ENCODE measurements at places on chromosomes 16 and 17.

DNA sequence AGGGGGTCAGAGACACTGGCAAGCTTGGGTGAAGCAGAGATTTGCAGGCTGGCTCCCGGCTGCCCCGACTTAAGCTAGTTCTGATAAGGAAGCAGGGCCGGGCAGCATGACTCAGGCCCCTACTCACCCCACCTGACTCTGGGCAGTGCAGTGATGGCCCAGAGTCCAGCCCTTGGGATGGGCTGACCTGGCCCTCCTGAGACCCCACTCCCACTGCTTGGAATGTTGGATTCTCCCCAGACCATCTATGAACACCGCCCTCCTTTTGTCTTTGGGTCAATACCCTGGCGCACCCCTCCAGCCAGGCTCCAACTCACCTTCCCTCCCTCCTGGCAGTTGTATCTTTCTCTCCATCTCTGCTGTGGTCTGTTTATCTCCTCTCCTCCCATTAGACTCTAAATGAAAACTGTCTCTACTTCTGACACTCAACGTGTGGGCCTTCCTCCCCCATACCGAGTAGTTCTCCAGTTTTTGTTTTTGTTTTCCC, 21.0 kb downstream of the LGALS3BP start:
- no peak for DNase-seq

GRCh38 chr16:10870137-10870776, 6.7 kb upstream of the CIITA start:
- no peak for DNase-seq

GRCh38 chr16:61968242-61969076, 67.8 kb downstream of the CDH8 start:
- no peak for DNase-seq

GRCh38 chr16:59123479-59123878, 389.4 kb upstream of the GOT2 start:
- no peak for DNase-seq

DNA sequence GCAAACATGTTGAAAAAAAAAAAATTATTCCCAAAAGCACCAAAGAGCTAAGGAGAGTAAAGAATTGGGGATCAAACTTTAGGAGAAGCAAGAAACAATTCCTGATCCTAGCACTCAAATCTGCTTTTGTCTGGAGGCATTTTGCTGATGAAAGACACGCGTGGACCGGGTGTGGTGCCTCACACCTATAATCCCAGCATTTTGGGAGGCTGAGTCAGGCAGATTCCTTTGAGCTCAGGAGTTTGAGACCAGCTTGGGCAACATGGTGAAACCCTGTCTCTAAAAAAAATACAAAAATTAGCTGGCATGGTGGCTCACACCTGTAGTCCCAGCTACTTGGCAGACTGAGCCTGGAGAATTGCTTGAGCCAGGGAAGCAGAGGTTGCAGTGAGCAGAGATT, 35.4 kb downstream of the ZFP90 start:
- no peak for DNase-seq

DNA sequence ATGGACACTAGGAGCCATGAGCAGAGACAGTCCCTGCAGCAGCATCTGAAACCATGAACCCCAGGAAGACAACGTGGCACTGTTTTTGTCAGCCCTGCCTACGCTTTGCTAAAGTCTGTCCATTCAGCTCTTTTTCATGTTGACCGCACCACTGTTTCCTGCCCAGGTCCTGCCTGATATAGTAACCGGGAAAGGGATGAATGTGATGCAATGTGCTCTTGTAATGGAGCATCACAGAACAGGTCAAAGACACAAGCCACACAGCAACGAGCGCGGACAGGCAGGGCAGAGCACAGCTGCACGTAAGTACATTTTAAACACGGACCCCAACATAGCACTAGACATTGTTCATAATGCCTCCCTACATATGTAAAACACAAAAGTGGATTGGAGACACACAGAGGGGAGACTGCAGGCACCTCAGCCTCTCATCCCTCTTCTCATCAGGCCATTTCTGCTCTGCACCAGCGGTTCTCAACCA, 16.9 kb upstream of the TNFRSF13B start:
- DNase-seq: no peak

DNA sequence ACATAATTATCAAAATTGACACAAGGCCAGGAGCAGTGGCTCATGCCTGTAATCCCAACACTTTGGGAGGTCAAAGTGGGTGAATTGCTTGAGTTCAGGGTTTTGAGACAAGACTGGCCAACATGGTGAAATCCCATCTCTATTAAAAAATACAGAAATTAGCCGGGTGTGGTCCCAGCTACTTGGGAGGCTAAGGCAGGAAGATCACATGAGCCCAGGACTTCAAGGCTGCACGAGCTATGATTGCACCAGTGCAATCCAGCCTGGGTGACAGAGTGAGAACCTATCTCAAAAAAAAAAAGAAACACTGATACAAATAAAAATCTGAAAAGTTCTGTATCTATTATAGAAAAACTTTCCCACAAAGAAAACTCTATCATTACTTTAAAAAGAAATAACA, 15.5 kb downstream of the MYH10 start:
- DNase-seq: no peak

GRCh38 chr17:61388561-61389356, 10.9 kb upstream of the TBX2 start:
- DNase-seq: no peak

- DNase-seq: no peak
These were observed 44.7 kb downstream of the CYTH1 start for GRCh38 chr17:78737332-78737731.

DNA sequence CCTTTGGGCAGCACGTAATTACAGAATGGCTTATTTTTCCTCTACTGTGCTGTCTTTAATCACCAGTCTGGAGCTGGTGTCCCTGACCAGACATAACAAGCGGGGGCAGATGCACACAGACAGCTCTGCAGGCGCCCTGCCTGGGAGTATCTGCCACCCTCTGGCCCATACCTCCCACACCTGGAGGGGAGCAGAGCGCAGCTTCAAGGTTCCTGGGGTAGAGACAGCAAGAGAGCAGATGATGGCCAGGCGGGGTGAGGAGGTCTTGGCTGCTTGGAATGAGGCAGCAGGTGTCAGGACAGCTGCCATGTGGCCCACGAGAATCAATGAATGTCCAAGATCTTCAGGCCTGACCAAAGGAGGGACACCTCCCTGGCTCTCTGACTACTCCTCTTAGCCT, 23.8 kb downstream of the TMEM94 start:
- DNase-seq: no peak

DNA sequence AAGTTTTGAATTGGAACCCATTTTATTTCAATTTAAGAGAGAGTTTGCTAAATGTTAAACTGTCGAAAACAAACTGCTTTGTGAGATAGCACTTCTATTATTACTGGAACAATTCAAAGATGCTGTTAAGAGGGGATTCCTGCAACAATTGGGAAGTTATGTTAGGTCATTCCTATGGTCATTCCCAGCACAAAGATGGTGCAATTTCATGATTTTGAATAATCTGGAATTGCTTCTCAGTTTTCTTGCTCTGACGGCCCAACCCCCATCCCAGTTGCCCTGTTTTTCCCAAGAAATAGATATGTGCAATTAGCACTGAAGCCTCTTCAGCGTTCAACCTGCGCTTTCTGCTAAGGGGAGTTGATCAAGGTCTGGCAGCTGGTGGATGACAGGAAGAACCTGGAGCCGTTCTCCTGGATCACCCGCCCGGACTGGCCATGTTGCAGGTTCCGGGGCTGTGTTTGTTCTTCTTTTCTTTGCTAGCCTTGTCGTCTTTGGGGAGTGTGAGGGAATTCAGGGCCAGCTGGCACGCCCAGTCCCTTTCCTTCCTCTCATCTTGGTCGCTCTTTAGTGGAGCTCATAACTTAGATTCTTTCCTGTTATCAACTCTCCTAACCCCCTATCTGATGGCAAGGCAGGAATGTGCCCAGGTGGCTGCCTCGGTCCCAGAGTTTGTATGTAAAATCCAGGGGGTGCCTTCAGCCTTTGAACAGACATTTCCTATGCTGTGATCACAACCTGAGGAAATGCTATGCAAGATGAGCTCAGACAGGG, 29.0 kb upstream of the IRF8 start:
- DNase-seq: peak; percentile 61

DNA sequence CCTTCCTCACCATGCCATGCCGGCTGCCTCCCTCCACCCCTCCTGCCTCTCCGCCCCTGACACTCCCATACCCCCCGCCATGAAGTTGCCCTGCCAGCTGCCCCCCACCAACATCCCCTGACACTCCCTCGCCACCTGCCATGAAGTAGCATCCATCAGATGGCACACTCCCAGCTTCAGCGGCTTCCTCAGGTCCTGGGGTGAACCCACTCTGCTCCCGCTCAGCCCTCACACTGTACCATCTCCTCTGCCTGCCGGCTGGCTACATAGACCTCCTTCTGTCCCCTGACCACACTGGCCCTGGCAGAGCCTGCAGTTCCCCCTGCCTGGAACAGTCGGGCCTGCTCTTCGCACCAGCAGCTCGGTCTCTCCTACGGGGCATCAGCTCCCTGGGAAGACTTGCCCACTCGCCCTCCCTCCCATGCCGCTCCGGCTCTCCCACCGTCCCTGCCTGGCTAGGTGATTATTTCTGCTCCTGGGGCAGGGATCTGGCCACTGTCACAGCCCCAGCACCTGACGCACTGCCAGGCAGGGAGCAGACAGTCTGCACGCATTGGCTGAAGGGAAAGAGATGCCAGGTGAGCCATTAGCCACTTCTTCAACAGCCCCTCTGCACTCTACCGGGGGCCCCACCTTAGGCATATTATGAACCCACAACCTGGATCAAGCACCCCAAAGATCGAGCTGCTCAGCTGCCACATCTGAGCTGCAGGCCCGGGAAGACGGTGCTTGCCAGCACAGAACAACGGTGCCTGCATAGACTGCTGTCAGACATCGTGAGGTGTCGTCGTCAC, 9.0 kb downstream of the CANT1 start:
- DNase-seq: no peak

GRCh38 chr17:50893183-50893993, 27.2 kb upstream of the TOB1 start:
- DNase-seq: no peak

GRCh38 chr17:47762728-47763127, 29.7 kb downstream of the TBX21 start:
- no peak for DNase-seq

DNA sequence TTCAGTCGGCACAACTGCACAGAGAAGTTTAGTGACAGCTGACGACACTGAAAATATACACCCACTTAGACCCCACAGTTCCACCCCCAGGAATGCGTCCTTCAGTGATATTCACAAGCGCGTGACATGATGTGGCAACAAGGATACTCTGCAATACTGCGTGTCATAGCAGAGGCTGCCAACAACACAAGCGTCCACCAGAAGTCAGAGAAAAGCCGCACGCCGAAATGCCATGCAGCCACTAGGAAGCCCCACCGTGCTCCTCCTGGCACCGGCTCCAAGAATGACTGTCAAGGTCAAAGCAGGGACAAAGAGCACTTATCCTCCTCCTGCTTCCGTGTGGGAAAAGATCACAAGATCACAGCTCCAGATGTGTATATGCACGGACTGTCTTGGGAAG, 3.5 kb downstream of the ATP2A3 start:
- DNase-seq: no peak

- no peak for DNase-seq
These were observed 102.1 kb downstream of the SHCBP1 start for GRCh38 chr16:46519063-46519462.

DNA sequence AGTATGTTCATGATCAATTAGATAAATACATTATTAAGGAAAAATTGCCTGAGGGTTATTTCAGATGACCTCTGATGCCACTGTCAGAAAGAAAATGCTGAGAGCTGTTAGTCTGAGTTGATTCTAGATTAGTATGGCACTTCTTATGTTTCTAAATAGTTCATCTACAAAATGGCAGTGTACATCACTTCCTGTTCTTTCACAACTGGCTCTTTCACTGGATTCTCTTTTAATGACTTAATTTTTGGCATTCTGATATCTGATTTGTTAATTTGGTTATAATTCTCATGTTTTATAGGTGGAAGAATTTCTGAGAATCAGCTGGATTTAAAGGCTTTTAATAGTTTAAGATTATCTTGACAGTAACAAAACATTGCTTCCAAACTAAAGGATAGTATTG, 3.3 kb downstream of the TAOK1 start:
- DNase-seq: no peak

- DNase-seq: no peak
These were observed 31.6 kb upstream of the FAAP100 start for GRCh38 chr17:81583589-81584342.

DNA sequence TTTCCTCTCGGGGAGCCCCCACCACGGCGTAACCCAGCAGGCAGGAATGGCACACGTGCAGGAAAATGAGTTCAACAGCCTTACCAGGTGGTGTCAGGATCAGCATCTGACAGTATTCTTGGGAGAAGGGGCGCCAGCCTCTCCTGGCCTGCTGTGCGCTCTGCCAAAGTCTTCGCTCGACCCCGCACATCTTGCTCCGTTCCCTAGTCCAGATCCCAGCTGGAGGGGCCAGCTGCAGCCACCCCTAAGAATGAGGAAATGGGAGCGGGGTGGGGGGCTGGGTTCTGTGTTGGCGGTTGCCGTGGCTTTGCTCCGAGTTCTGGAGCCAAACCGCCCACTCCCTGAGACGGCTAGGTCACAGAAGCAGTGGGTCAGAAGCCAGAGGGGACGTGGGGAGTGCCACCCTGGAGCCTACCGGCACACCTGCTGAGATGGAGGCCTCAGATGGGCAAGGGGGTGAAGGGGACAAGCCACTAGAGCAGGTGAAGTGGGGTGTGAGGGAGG, at the start of gene CHCT1:
CHCT1 (plus strand) TSS at position 328 of the 504 bp plus-strand sequence; CDS start at position 432, 104 bp downstream.
- no peak for DNase-seq

DNA sequence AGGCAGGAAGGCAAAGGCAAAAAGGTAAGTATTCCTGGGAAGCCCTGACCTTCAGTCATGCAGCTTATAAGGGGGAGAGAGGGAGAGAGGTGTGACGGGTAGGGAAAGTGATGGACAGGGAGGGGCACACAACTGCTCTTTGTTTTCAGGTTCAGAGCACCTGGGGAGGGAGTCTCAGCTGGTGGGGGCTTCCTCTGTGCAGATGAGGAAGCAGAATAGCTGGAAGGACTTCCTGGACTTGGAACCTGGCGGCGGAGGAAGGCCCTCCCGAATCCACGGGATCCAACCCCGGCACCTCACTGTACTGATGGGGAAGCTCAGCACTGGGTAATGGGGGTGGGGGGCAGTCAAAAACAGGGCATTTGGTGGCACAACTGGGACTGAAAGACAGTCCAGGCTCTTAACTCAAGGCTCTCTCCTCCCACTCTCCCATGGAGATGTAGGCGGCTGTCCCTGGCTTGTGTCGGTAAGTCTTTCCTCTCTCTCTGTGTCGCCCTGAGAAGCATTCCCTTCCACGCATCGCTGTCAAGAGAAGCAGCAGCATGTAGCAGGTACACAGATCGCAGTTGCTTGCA, 11.9 kb upstream of the PITPNM3 start:
- no peak for DNase-seq

- no peak for DNase-seq
These were observed 6.9 kb downstream of the METRNL start for GRCh38 chr17:83086199-83086880.

- no peak for DNase-seq
These were observed 2.9 kb upstream of the P2RX1 start for GRCh38 chr17:3919123-3919624.
